ENCODE measurements at places on chromosomes 7 and 10. TPM values are rescaled to one million over a fixed set of nuclear protein-coding genes. Genes with fewer than 3 reads are reported as not detected.

DMBT1 gene
- total RNA-seq, result 0.05 TPM

DNA sequence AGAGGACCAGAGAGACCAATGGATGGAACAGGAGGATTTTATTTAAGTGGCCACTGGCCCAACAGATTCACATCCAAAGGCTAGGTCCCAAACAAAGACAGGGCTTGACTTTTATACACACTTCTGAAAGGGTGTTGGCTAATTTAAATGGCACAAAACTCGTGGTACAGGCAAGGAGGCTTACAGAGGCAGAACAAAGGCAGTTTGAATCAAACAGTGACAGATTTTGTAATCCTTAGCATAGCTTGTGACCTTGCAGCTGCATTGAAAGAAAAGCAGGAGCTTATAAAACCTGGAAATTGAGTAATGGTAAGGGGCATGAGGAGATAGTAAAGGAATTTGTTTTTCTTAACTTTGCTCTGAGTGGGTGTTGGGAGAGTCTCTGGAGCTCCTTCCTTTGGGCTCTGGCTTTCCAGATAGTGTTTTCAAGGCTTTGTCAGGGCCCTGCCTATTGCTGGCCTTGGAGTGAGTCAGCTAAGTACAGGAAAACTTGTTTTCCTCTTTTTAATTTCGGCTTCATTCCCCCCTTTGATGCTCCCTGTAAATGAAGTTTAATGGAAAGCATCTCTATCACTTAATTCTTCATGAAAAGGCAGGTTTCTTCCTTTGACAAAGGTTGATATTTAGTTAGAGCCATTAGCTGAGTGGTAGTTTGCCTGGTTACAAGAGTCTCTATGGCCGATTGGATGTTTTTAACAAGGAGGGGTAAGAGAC is 96.9 kb downstream of the TRIM24 start:
- H3K36me3 ChIP-seq, result peaks cover 17% of the 10 kb centered on the region
- H3K27me3 ChIP-seq, result no peaks in the 10 kb centered on the region
- H3K27ac ChIP-seq, result no peak overlapping the region
- H3K4me3 ChIP-seq, result no peak overlapping the region

DNA sequence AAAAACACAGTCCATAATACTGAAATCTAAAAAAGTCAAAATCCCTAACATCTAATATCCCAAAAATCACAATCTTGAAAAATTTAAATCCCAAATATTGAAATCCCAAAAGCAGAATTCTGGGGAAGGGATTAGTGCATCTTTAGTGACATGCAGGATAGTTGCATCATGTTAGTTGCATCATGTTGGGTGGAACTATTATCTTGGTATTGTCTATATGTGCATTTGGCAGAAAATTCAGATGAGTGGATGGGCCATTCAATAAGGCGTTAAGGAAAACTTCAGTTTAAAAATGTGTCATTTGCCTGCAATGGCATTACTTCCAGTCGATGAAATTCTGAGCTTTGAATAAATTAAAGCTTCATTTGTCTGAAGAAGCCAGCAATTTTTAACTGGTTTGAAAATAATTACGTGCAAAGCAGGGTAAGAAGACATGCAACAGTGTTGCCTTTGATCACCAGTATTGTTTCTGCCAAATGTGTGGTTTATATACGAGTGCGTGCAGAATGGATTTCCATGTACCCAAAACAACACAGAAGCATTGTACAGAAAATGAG is 221.4 kb upstream of the NFE2L3 start:
- no peak for DNase-seq
- H3K27me3 ChIP-seq, result peaks cover 10% of the 10 kb centered on the region
- H3K27ac ChIP-seq, result no peak overlapping the region
- no peak overlapping the region for H3K4me3 ChIP-seq

GRCh38 chr10:113067501-113067900 is 117.5 kb downstream of the TCF7L2 start:
- H3K27ac ChIP-seq, result peak overlapping the region; percentile 52
- H3K4me3 ChIP-seq, result no peak overlapping the region
- DNase-seq, result no peak
- H3K36me3 ChIP-seq, result no peaks in the 10 kb centered on the region

CUZD1 gene
- 2.9 TPM for total RNA-seq

DNA sequence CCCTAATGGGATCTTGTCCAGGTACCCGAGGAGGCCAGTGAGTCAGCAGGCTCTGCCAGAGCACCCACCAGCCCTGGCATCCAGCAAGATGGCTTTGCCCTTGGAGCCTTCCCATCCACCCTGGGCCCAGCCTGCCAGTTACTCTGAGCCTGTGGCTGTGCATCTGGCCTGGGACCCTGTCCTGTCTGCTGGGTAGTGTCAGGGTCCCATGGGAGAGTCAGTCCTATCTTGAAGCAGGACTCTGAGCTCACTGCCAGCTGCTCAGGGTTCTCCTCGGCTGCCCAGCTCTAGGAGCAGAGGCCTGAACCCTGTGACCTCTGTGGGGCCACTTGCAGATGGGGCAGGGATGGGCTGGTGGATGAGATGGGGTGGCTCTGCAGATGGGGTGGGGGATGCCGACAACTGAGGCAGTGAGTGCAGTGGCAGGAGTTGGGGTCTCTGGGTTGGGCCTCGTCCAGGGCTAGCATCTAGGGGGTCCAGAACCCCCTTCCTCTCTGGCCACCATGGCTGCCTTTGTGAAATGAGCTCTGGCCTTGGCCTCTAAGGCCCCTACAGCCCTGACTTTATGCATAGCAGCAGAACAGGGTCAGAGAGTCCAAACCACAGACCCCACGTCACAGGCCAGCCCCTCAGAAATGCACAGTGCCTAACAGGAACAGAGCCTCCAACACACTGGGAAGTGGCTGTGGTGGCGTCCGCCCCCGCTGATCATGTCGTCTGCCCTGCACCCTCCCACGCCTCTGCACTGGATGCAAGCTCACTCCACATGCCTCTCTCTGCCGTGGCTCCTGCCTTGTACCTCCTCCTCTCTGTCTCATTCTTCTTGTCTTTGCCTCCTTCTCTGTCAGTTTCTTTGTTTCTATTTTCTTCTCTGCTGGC is 88.1 kb upstream of the RET start:
- no peaks in the 10 kb centered on the region for H3K4me1 ChIP-seq
- H3K27me3 ChIP-seq, result no peaks in the 10 kb centered on the region
- H3K36me3 ChIP-seq, result no peaks in the 10 kb centered on the region
- H3K27ac ChIP-seq, result no peak overlapping the region
- no peak overlapping the region for H3K4me3 ChIP-seq

- H3K4me1 ChIP-seq, result no peaks in the 10 kb centered on the region
- DNase-seq, result no peak
- H3K27ac ChIP-seq, result no peak overlapping the region
- H3K36me3 ChIP-seq, result no peaks in the 10 kb centered on the region
- H3K27me3 ChIP-seq, result no peaks in the 10 kb centered on the region
Observed at GRCh38 chr7:158458096-158458495, 129.5 kb downstream of the PTPRN2 start.

DNA sequence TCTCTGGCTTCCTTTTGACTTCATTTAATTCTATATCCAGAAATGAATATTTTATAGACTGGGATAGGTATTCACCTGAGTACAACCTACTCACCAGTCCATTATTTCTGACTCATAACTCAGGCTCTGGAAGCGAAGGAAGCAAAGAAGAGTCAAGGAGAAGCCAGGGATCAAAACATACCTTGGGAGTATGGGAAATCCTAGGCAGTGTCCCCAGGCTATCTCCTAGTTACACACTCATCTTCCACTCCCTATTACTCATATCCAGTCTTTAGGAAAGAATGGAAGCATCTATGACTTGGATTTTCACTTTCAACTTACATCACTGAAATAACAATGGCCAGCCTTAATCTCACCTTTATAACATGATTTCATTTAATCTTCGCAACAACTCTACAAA is 40.9 kb upstream of the ELAPOR2 start:
- no peaks in the 10 kb centered on the region for H3K4me1 ChIP-seq
- no peaks in the 10 kb centered on the region for H3K36me3 ChIP-seq
- H3K27ac ChIP-seq, result no peak overlapping the region
- no peak for DNase-seq
- H3K4me3 ChIP-seq, result no peak overlapping the region
- H3K27me3 ChIP-seq, result no peaks in the 10 kb centered on the region

GRCh38 chr10:101763141-101763846 is 12.6 kb downstream of the FGF8 start:
- no peak for DNase-seq
- no peaks in the 10 kb centered on the region for H3K27me3 ChIP-seq
- H3K4me3 ChIP-seq, result no peak overlapping the region
- no peak overlapping the region for H3K27ac ChIP-seq

GRCh38 chr7:94432281-94432670 is 37.6 kb downstream of the COL1A2 start:
- no peak overlapping the region for H3K27ac ChIP-seq
- no peak overlapping the region for H3K4me3 ChIP-seq
- H3K27me3 ChIP-seq, result no peaks in the 10 kb centered on the region
- H3K4me1 ChIP-seq, result no peaks in the 10 kb centered on the region
- H3K36me3 ChIP-seq, result no peaks in the 10 kb centered on the region
- DNase-seq, result no peak

- no peaks in the 10 kb centered on the region for H3K27me3 ChIP-seq
- H3K36me3 ChIP-seq, result no peaks in the 10 kb centered on the region
- no peak for DNase-seq
- H3K27ac ChIP-seq, result peak overlapping the region; percentile 98
Observed at GRCh38 chr7:131328377-131329175, 900 bp downstream of the MKLN1 start.

DNA sequence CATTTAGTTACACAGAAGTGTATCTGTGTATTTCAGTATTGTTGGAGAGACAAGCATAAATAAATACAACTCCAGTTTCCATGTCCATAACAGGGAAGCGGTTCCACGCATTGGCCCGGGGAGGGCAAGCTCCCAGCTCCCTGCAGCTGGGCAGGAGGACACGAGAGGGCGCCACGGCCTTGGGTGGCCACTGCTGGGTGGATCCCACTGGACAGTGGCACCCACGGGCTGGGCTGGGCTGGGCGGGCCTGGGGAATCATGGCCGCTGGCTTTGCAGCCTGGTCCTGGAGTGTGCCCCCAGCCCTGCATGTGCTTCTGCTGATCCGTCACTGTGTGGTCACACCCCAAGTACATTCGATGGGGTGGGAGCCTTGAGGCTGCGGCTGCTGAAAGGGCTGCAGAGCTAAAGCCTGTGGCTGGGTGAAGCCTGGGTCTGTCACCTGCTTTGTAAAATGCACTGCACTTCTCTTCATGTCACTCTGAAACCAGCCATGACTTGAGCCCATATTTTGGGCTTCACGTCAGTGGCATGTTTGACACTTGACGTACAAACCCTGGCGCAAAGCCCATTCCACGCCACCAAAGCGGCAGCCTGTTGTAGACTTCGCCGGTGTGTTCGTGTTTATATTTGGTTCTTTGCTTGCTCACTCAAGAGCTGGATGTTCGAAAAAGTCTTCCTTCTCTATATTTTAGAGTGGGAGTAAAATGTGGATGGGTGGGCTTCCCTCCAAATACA is 27.5 kb downstream of the LRRC27 start:
- no peaks in the 10 kb centered on the region for H3K4me1 ChIP-seq
- no peak overlapping the region for H3K27ac ChIP-seq
- no peaks in the 10 kb centered on the region for H3K27me3 ChIP-seq
- no peak overlapping the region for H3K4me3 ChIP-seq
- H3K36me3 ChIP-seq, result no peaks in the 10 kb centered on the region

DNA sequence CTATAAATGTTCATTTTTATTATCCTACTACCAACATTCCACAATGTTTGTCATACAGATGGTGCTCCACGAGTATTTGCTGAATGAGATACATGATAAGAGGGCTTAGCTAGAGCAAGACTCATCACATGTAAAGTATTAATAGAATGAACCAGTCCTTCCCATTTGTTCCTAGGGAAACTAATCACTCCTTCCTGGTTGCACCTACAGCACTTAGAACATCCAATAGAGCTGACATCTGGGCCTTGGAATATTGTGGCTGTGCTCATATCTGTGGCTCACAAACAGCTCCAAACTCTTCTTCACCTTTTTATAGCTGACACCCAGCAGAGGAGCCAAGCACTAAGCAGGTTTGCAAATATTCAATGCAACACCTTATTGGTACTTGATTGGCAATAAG is 91.9 kb upstream of the C1GALT1 start:
- no peak overlapping the region for H3K27ac ChIP-seq
- H3K27me3 ChIP-seq, result peaks cover 3% of the 10 kb centered on the region
- H3K36me3 ChIP-seq, result no peaks in the 10 kb centered on the region
- H3K4me1 ChIP-seq, result no peaks in the 10 kb centered on the region
- no peak overlapping the region for H3K4me3 ChIP-seq

DNA sequence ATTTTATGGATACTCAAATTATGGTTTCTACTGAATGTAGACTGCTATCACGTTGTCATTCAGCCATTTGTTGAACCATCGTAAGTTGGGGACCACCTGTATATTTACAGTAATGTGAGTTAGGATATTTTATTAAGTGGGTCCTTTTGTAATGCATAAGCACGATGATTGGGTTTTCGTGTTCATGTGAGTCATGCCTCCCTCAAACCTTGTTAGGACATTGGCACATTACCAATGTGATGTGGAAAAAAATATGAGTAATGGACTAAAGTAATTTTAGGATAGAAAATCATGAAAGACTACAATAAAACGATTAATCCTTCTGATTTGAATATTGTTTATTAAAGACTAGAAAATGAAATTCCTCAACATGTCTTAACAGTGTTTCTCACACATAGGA is 8.7 kb downstream of the SMC3 start:
- H3K27me3 ChIP-seq, result no peaks in the 10 kb centered on the region
- H3K36me3 ChIP-seq, result peaks cover 87% of the 10 kb centered on the region
- H3K4me3 ChIP-seq, result no peak overlapping the region
- H3K27ac ChIP-seq, result no peak overlapping the region
- peaks cover 4% of the 10 kb centered on the region for H3K4me1 ChIP-seq

GRCh38 chr10:11245981-11246590 is 228.4 kb downstream of the CELF2 start:
- H3K4me1 ChIP-seq, result no peaks in the 10 kb centered on the region
- H3K27ac ChIP-seq, result no peak overlapping the region
- H3K27me3 ChIP-seq, result peaks cover 3% of the 10 kb centered on the region
- no peak for DNase-seq
- no peaks in the 10 kb centered on the region for H3K36me3 ChIP-seq

FOXI2 gene
- total RNA-seq, result not detected

DNA sequence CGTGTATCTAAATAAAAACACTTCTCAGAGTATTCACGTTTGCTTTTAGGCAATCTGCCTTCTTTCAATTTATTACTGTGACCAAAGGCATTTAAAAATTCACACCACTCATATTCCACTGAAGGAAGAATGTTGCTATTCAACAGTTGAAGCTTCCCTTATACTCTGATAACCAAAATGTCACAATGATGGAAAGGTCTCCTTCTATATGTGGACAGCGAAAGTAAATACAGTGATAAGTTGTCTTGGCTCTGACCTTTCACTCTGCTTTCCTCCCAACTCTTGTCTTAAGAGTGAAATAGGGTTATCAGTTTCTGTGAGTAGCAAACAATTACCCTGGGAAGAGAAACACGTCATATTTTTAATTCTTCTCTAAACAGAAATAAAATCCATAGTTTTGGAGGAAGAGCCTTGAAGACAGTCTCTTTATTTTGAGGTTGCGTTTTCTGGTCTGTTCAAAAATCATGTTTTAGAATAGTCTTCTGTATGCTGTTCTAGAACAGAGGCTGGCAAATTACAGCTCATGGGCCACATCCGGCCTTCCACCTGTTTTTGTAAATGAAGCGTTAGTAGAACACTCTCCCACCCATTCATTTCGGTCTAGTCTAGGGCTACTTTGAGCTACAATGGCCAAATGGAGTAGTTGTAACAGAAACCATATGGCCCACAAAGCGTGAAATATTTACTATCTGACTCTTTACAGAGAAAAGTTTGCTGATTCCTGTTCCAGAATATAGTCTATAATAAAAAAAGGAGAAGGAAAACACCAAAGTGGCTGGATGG is 41.3 kb downstream of the ETV1 start:
- no peak for DNase-seq
- no peaks in the 10 kb centered on the region for H3K36me3 ChIP-seq
- H3K4me3 ChIP-seq, result no peak overlapping the region
- no peaks in the 10 kb centered on the region for H3K27me3 ChIP-seq

All from Panc1 (cell line).